LoVo (cell line): ENCODE measurements at places on chromosomes 1 and 21.
A peak's percentile ranks its signal among the peaks of the same experiment; 100 is the strongest.

GRCh38 chr1:118042501-118042900 is 113.0 kb downstream of the WDR3 start:
- no peak for DNase-seq

DNA sequence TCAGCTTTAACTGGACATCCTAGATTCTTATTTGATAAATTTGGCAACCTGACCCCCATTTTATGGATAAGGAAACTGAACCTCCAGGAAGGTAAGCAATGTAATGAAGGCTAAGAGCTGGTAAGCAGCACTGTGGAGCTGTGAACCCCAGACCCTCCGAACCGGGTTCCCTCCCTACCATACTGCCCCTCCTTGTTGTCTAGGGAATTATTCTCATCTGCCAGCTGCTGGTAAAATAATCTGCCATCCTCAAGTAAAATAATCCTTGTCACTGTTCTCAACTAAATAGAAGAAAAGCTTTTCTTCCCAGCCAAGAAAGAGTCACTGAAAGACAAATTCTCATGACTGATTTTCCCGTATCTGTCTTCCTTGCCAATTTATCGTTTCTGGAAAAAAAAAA is 55.8 kb upstream of the PRDX6 start:
- no peak for DNase-seq

DNA sequence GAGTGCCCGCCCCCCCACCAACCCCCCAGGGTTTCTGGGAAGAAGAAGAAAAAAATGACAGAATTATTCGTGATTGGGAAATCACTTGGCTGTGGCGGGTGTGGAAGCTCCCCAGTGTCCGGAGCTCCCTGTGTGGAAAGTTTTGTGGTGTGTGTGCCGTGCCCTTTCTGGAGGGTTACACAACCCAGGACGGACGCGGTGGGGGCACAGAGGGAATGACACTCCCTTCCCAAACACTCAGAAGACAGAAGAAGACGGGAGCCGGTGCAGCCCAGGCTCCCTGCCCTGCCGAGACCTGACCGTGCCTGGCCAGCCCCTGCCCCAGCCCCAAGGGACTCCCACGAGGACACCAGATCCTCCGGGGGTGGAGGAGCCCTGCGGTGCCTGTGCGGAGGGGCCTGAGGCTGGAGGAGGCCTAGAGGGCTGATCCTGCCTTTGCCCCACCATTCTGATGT is 33.0 kb upstream of the ADARB1 start:
- DNase-seq, result no peak

GRCh38 chr1:201461645-201462441 is 7.1 kb downstream of the PHLDA3 start:
- DNase-seq, result peak; percentile 88

- DNase-seq, result peak; percentile 2
These were observed 65.1 kb downstream of the DISC1 start for GRCh38 chr1:231691618-231692259.

DNA sequence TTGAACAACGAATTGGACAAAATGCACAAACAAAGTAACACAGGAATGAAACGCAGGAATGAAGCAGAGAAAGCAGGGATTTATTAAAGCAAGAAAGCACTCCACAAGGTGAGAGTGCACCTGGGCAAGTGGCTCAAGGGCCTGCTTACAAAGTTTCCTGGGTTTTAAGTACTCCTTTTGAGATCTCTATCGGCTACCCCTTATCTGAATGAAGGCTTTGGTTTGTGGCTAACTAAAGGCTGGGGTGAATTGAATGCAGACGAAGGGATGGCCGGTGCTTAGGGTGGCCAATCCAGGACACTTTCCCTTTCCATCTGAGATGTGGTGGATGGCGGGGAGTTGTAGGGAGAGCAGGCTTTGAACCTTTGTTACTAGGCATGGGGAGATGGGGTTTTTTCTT is 151.4 kb upstream of the KIAA0040 start:
- DNase-seq, result no peak

DNA sequence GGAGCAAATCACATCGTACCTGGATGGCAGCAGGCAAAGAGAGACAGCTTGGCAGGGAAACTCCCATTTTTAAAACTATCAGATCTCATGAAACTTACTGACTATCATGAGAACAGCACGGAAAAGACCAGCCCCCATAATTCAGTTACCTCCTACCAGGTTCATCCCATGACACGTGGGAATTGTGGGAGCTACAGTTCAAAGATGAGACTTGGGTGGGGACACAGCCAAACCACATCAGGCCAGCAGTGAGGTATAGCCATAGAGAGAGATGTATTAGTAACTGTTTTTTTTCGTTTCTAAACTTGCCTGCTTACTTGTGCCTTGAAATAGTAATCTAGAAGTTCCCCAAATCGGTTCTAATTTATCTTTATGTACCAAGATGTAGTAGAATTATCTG is 48.9 kb downstream of the AK4 start:
- no peak for DNase-seq

- no peak for DNase-seq
These were observed 550 bp downstream of the ACKR1 start for GRCh38 chr1:159205225-159205624.

GRCh38 chr1:247212012-247212411 is 40.2 kb upstream of the ZNF124 start:
- DNase-seq, result no peak

GRCh38 chr21:36776981-36777617 is 78.2 kb downstream of the SIM2 start:
- no peak for DNase-seq

DNA sequence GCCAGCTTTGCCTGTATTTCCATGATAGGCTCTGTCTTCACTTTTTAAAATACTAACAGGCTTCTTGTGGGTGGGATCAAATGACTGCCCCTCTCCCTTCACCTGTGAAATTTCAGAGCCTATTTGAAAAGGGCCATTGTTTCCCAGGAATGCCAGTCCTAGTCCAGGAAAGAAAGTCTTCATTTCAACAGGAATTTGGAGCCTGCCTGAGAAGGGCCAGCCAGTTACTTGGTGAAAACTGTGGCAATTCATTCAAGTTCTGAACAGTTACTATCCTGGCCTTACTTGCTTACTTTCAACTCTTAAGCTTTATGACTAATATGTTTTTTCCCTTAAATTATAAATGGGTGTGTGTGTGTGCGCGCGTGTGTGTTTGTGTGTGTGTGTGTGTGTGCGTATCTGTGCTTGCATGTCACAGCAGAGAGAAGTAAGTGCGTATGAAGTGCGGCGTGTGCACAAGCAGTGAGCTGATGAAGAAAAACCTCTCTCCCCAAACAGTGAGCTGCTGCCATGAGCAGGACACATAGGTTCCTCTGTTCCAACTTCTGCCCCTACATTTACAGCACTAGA is 67.5 kb upstream of the RNPC3 start:
- DNase-seq, result no peak

DNA sequence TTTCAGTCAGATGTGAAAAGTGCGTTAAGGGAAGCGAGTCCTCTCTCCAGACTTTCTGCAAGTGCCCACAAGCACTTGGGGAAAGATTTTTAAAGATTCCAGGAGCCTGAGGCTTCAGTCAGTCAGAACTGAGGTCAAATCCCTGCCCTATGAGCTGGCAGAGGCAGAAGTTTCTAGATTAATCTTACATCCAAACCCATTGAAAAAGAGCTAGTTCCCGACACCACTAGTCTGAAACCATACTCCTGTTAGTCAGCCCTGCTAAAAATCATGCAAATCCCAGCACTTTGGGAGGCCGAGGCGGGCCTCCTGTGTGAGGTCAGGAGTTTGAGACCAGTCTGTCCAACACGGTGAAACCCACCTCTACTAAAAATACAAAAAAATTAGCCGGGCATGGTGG is 21.0 kb downstream of the RSPH1 start:
- DNase-seq, result no peak

DNA sequence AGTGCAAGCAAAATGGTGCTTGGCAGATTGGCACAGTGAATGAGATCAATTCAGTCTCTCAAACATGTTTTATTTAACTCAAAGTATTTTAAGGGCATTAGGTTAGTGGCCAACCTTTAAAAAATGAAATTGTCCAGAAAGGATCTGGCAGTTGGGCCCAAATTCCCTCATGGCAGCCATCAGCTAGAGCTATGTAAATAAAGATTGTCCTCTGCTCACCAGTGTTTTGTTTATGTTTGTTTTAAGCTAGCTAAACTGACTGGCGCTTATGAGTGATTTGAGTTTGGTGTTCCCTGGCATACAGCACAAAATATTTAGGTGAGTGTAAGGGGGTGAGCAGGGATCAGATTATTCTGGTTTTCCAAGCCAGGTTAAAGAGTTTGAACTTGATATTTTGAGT is 18.1 kb downstream of the HDAC1 start:
- DNase-seq, result no peak

GRCh38 chr1:1419813-1420653 is 1.0 kb downstream of the ANKRD65 start:
- DNase-seq, result no peak

DNA sequence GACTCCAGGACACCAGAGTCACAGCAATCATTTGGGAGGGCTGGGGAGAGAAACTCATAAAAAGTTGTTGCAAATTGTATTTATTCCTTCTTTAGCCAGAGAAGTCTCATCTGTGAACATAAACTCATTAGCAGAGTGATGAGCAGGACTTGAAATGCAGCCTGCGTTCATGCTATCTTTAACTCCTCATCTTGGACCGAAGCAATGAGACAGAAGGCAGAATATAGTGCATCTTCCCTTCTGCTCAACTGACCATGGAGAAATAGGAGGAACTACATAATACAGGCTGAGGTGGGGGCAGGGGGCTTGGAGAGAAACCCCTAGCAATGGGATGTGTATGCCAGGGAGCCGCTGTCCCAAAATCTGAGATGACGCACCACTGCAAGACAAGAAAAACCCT is 121.8 kb upstream of the AJAP1 start:
- no peak for DNase-seq

DNA sequence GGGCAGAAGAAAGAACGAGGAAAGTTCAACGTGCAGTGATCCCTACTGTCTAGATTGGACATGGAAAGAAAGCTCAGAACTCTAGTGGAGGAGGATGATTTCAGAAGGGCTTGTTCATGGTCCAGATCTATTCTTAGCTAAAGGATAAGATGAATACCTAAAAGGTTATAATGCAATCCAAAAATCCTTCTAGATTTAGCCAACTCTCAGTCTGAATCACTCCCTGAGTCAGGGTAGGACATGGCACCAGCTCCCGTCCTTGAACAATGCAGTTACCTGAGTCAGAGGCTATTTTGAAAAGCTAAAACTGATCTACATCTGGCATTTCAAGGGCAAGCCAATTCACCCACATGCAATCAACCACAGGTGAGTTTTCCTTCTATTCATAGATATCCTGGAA is 38.8 kb upstream of the HIVEP3 start:
- DNase-seq, result no peak

DNA sequence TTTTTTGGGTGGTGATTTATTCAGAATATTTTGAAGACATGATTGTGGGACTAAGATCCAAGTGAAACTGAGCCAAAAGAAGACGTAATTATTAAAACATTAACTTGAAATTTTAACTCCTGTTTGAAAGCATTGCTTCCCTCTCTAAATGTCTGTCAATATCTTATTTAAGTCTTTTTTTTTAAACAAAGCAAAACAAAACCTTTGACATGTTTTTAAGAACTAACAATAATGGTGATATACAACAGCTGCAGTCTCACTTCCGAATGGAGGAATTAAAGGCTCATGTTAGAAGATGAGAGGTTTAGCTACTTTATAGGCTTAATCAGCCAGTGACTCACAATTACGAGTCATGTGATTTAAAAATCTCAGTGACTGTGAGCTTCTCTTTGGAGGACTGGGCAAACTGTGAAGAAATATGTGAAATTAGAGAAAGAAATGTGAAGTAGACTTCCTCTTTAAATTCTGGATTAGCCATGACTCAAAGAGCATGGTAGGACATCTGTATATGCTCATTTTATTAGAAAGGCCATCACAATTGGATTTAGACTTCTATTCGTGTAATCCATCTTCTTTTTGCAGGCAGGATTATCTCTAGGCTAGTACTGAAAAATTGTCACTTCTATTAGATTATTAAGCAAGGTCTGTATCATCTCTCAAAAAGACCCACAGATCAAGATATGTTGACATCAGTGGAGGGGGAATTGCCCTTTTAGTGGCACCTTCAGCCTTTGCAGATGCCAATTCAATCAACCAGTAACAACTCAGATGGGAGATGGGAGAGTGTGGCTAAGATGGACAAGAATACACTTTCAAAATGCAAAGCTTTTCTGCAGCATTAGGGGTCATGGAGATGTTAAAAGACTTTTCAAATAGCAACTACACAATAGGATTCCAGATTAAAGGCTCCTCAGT is 28.7 kb downstream of the KCNA3 start:
- DNase-seq, result peak; percentile 2

GRCh38 chr1:113608399-113608798 is 150.9 kb downstream of the PHTF1 start:
- DNase-seq, result no peak

GRCh38 chr1:199272628-199273086 is 633.8 kb downstream of the PTPRC start:
- DNase-seq, result peak; percentile 59

DNA sequence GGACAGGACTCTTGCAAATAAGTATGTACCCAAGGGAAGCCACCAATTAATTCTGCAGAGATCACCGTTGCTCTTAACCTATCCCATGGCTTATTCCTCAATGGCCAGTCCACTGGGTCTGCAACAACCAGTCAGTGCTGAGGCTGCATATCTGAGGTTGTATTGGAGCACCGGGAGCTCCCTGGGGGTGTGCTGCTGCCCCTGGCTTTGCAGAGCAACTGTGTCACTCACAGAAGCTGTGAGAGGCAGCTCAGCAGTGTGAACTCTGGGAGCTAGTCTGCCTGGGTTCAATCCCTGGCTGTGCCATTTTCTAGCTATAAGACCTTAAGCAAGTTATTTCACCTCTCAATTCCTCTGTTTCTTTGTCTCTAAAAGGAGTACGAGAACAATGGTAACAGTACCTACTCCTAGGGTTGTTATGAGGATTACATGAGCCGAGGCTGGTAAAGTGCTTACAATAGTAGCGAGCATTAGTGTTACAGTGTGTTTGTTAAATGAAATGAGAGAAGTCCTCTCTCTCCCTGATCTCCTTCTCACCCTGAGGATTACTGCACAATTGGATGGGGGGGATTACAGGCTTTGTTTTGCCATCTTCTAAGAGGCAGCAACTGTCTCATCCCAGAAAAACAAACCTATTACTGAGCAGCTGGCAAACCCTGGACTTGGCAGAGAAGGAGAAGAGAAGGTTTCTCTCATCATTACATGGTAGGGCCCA is 3.6 kb downstream of the RXRG start:
- DNase-seq, result no peak

DNA sequence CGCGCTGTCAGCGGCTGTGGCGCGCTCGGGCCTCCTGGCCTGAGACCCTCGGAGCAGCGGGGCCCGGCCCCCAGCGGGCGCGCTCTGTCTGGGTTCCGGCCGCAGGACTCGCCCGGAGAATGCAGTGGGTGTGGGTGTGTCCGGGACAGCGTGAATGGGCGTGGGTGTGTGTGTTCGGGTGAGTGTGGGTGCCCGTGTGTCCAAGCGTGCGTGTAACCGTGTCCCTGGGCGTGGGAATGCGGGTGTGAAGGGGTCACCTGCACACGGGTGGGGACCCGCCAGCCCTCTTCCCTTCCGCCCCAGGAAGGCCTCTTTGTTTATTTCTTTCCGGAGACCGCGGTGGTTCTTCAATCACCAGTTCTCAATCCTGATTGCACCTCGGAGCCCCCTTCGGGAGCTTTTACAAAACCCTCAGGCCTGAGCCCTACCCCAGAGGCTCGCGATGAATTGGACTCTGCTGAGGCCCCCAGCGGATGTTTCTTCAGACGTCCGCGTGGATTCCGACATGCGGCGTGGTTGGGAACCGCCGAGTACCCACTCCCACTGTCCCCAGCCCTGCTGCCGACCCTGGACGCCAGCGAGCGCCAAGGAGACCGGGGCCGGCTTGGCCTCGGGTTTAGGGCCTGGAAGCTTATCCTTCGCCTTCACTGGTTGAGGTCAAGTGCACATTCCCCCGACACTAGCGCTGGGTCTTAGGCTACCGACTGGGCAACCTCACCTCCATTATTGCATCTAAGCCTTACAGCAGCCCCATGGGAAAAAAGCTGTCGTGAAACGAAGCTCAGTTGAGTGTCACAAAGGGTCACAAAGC is 19.3 kb downstream of the SERTAD4 start:
- DNase-seq, result no peak
